Stimulated activated CD8-positive, alpha-beta memory T cell treated with anti-CD3 and anti-CD28 coated beads, Interleukin-7, amount 100 ng/mL, for 24 hours (primary cell): ENCODE measurements at places on chromosomes 11 and 22.

DNA sequence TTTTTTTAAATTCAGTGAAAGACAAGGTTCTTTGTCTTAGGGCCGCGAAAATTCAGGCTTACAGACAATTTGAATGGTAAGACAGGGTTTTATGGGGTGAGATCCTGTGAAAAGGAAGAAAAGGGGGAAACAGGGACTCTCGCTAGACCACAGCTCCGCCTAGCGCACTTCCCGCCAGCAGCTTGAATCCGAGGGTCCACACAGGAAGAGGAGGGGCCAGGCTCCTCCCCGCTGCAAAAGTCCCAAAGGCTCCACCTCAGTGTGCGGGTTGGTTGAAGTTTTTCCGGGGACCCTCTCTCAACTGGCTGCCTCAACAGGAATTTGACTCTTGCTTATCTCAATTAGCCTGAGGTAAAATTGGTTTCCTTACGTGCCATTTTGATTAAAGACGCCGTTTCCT, 950.9 kb upstream of the CNTN5 start:
- DNase-seq: no peak

DNA sequence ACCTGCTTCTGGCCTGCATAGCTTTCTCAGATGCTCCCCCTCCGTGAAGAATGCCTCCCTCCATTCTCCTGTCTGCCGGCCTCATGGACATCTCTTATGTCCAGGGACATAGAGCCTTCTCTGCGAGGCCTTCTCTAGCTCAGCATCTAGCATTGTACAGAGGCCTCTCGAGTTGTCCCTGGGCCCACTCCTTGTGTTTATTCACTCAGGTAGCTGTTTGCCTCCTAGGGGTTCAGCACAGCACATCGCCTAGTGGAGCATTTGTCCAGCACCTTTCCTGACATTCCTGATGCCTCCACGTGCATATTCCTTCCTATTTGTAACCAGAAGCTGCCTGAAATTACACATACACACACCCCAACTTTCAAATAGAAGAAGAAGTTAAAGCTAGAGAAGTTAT, 101.3 kb downstream of the TBC1D22A start:
- DNase-seq: no peak

GRCh38 chr11:76678321-76678720, 7.8 kb upstream of the LRRC32 start:
- no peak for DNase-seq

- no peak for DNase-seq
Measured at GRCh38 chr11:31240340-31240904, 129.1 kb downstream of the DCDC1 start.

GRCh38 chr11:104738208-104738607, 160.1 kb downstream of the CASP12 start:
- DNase-seq: no peak

GRCh38 chr22:31538815-31539214, 42.5 kb downstream of the SFI1 start:
- no peak for DNase-seq

DNA sequence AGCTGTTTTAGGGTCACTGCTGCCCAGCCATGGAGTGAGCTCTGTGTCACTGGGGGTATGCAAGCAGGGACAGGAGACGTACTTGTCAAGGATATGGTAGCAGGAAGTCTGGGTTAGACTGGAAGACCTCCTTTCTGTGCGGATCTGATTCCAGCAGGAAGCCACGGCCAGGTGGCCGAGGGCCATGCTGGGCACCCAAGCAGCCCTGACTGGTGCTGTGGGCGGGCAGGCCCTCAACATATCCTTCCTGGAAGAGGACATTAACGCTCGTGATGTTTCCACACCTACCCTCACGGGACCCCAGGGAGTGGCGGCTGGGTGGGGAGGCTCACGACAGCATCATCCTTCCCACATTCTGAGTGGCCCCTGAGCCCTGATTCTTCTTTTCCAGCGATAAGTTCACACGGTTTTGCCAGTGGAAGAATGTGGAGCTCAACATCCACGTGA, 8.7 kb upstream of the ANKRD13D start:
- no peak for DNase-seq

DNA sequence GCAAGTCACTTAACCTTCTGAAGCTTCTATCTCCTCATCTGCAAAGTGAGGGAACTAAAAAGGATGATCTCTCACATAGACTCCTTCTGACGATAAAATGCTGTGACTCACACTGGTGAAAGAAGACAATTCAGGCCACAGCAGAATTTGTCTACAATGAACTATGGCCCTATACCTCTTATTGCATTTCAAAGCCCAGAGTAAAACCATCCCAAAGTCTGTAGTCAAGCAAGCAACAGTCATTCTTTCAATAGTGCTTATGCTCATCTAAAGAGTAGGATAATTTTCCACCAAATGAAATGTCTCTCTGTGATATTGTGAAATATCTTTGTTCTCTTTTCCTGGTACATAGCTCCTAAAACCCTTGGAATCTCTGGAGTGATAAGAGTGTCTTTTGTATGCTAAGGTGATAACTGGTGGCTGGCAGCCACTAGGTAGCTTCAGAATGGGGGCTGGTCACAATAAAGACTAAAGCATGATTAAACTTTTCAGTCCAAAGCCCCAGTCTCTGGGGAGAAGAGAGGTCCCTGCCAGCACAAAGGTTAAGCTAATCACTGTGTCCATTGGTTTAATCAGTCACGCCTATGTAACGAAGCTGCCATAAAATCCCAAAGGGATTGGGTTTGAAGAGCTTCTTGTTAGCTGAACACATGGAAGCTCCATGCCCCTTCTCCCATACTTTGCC, 30.8 kb downstream of the SYTL2 start:
- DNase-seq: no peak

DNA sequence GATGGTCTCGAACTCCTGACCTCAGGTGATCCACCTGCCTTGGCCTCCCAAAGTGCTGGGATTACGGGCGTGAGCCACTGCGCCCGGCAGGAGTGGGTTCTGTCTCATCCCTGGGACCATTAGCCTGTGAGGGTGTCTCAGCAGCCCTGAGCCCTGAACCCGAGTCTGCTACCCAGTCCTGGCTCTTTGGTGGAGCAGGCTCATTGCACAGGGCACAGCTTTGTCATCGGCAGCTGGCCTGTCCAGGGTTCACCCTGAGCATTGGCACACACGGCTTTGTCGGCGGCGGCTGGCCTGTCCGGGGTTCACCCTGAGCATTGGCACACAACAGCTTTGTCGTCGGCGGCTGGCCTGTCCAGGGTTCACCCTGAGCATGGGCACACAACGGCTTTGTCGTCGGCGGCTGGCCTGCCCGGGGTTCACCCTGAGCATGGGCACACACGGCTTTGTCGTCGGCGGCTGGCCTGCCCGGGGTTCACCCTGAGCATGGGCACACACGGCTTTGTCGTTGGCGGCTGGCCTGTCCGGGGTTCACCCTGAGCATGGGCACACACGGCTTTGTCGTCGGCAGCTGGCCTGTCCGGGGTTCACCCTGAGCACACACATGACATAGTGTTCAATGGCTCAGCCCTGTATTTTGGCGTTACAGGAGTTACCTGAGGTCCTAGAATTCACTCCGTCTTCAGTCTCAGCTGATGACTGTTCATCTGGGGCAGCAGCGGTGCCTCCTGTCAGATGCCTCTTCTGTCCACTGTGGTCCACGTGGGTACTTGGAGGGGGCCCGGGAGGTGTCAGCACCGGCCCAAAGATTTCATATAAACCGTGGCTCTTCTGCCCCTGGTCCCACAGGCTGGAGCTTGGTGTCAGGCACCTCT, 1082.5 kb downstream of the BRD1 start:
- DNase-seq: no peak

DNA sequence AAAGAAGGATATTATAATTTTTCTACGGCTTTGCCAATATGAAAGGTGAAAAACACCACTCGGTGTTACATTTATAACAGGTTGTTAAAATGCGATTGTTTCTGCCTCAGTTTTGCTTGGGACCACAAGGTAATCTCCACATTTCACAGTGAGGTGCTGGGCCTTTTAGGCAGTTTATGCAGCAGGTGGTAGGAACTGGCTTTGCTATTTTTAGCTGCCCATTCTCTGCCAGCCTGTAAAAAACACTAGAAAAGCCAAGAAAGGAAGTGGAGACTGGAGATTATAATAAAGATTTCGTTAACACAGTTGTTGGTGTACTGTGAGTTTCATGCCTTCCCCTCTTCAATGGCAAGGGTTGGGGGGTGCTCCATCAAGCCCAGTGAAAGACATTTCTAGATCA, 8.0 kb upstream of the MRPL16 start:
- DNase-seq: no peak

DNA sequence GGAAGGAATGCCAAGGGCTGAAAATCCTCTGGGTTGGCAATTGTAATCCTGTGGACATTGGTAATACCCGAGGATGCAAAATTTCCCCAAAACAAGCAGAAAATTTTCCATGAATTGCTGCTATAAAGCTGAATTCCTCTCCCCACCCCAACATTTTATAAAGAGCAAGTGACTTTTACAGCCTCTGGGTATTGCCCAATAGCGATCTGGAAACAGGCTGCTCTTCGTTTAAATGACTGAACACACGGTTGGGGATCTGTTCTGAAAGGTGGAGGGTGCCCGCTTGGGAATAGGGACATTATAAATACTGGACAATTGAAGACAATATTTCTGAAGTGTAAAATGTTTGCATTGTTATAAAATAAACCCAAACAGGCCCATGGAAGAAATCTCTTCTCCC, 20.6 kb downstream of the EHF start:
- DNase-seq: no peak

DNA sequence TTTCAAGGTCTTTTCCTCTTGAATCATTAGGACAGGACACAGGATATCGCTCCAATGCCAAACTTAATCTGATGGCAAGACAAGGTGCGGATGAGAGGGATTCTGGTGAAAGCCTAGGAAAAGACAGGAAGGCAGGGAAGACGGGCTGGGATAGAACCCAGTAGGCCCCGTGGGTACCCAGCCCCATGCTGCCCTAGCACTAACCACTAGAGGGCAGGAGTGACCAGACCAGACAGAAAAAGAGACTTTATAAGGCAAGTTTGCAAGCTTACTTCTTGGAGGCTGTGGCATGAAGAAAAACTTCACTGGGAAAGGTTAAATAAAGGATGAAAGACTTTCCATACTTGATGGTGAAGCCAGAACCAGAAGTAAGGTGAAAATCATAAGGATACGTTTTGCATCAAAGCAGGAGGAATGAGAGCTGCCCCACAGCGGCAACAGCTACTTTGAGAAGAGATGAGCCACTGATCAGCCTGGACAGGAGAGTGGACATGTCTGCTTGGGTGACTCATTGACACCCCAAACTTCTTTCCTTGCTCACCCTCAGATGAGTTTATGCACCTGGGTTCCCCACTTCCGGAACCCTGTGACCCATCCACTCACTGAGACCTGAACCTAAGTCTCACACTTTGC, 39.8 kb downstream of the SYN3 start:
- no peak for DNase-seq

DNA sequence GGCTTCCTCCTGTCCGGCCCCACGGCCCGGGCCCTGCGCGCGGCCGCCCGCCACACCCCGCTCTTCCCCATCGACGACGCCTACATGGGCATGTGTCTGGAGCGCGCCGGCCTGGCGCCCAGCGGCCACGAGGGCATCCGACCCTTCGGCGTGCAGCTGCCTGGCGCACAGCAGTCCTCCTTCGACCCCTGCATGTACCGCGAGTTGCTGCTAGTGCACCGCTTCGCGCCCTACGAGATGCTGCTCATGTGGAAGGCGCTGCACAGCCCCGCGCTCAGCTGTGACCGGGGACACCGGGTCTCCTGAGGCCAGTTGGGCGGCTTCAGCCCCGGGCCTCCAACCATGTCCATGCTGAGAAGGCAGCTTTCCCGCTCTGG, 6.2 kb downstream of the B3GNT6 start:
- no peak for DNase-seq

DNA sequence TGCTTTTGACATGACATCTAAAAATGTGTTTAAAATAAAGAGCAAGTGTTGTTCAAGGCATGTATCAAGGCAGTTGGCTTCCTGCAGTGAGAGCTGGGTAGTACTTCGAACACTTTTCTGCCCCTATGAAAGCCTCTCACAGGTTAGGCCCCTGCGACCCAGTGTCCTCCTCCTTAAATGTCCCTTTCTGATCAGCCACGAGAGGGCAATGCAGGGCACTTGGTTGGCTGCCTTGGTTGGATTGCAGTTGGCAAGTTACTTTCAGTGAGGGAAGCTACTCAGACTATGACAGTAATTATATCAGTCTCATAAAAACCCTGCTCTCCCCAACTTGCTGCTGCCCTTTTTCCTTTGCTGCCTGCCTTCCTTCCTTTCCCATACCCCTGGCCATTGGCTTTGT, 743.8 kb downstream of the NTM start:
- DNase-seq: no peak

DNA sequence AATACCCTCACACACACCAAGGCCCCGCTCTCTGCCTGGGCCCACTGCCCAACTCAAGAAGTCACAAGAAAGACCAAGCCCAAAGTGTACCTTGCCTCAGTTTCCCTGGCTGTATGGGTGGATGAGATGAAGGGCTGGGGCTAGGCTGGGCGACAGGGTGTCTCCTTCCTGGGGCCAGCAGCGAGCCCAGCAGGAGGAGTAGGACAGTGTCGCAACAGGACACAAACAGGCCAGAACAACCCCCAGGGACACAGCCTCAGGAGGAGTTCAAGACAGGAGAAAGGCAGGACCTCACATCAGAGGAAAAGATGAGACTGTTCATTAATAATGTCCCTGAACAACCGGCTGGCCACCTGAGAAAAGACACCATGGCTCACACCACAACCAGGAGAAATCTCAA, 13.3 kb downstream of the CSNK1E start:
- no peak for DNase-seq

DNA sequence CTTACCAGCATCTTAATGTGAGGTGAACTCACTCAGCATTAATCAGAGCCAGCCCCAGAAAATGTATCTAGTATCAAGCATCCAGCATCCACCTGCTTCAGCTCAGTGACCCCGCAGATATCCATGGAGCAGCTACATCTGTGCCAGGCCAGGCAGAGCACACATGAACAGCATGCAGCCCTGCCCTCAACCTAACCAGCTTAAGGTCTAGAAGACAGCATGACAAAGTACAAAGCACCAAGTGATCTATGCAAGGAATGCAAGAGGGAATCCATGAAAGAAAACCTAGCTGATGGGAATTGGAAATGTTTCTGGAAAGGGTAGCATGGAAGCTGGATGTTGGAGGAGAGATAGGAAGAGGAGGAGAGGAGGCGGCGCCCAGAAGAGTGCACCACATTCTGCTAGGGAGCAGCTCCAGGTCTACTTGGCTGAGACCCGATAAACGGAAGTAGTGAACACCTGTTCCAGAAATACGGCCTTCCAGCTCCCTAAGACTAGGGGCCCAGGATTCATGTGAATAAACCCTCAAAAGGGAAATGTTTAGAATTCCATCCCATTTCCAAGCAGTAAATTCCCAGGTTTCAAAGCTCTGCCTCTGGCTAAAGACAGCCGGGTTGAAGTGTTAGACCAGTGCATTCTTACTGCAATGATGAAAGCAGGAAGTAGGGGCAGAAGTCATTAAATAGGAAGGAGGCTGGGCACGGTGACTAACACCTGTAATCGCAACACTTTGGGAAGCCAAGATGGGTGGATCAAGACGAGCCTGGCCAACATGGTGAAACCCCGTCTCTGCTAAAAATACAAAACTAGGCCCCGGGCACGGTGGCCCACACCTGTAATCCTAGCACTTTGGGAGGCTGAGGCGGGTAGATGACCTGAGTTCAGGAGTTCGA, 23.5 kb upstream of the L3MBTL2 start:
- DNase-seq: no peak

GRCh38 chr11:2759228-2760195, 59.7 kb upstream of the KCNQ1OT1 start:
- DNase-seq: no peak
